ENCODE measurements at places on chromosomes 2 and 18.

DNA sequence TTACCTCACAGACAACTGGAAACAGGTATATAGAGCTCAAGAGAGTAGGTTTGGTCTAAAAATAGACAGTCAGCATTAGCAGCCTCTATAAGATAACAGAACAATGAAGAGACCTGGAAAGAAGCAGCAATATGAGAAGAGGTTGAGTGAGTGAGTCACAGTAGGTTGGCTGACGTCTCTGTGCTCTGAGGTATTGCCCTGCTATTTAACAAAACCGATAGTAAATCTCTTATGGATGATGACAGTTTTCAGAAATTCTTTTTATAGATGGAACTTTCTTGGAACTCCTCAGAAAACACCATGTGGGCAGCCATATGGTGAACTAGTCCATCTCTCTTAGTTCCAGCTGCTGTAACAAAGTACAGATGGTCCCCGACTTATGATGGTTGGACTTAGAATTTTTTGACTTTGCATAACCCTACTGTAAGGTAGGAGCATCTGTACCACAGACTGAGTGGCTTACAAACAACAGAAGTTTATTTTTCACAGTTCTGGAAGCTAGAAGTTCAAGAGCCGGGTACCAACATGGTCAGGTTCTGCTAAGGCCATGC lies 123.5 kb downstream of the MBD2 start:
- DNase-seq: no peak

DNA sequence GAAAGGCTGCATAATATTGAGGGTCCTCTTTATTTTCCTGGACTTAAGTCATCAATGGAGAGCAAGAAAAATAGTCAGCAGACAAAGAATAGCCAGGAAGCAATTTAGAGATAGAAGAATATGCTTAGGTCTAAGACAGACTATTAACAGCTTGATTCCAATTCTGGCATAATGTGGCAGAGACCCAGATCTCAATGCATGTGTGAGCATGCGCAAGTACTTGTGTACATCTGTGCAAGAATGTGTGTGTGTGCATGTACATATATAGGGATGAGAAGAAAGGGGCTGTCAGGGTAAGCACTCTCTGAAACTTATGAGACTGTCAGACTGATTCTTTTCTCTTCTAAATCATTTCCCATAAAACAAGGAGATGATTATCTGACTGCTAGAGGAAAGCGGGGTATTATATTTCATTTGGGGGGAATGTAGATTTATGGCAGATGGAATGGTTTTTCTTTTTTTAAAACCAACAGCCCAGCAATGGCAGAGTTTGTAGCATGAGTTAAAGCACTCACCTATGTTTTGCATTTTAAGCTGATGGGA lies 381.3 kb upstream of the SPRED2 start:
- no peak for DNase-seq

- no peak for DNase-seq
Measured at GRCh38 chr18:46893360-46893759, 23.9 kb downstream of the PIAS2 start.

GRCh38 chr18:48337053-48337452 lies 72.1 kb downstream of the ZBTB7C start:
- DNase-seq: no peak

- DNase-seq: no peak
Measured at GRCh38 chr2:197838036-197838435, 33.6 kb downstream of the PLCL1 start.

DNA sequence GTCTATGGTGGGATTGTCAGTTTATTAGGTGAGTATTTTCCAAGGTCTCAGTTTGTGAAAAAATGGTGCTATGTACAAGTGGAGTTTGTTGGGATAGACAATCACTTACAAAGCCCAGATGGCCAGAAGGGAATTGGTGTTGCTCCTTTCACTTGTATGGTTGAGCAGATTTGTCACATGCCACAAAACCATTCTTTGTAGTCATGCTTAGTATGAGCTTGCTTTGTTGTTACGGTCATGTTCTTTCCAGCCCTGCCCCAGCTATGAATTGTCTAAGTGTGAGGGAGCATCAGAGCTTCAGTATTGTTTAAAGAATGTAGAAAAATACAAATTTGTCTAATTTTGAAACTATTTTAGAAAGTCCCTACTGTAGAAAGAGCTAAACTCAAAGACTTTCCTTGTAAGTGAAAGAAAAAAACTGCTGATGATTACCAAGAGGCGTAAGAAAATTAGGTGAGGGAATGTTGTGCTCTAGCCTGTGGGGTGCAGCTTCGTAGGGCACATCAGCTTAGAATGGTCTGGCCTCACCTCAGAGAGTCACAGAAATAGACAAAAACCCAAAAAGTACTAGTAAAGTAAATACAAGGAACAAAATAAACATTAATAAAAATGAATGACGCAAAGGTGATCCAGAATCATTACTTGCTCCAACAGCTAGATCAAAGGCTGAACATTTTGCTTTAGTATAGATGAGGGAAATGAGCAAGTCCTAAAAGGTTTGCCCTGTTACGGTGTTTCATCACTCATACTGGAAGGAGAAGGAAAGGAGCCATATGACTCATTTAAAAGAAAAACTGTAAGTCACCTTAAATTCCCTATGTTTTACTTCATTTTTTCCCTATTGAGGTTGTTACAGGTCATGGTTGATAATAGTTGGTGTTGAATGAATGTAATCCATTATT lies 9.2 kb downstream of the TGIF1 start:
- no peak for DNase-seq

- DNase-seq: no peak
Measured at GRCh38 chr18:59576541-59577385, 120.5 kb downstream of the CCBE1 start.

DNA sequence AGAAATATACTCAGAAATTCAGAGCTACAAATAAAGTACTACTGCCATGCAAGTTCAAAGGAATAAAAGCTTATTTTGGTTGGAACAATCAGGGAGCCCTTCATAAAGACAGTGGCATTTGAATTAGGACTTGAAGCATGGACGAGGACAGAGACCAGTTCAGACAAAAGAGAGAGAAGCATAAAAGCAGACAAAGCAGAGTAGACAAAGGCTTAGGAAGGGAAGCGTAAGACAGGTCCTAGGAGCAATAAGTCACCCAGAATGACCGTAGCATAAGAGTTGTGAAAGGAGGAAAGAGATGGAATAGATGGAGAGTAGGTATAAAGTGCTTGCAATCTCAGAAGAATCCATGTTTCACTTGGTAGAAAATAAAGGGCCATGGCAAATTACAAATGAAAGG lies 14.0 kb downstream of the PDE1A start:
- DNase-seq: no peak

DNA sequence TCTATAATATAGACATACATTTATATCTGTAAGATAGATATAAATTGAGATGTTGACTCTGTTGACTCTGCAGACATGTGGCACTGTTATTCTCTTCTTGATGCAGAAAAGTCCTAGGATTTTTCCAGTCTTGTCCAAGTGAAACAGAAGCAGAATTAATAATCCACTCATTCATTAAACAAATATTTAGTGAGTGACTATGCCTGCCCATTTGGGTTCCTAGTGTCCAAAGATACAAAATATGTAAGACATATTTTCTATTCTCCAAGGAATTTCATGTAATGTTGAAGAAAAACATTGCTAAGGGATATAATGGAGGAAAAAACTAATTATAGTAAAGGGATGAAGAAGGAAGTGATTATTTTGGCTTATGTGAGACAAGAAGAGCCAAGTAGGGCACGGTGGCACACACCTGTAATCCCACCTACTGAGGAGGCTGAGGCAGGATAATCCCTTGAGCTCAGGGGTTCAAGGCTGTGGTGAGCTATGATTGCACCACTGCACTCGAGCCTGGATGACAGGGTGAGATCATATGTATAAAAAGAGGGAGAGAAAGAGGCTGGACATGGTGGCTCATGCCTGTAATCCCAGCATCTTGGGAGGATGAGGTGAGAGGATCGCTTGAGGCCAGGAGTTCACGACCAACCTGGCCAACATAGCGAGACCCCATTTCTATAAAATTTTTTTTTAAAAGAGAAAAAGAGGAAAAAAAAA lies 19.9 kb upstream of the PLEKHH2 start:
- DNase-seq: no peak

GRCh38 chr2:60354713-60355112 lies 198.7 kb downstream of the BCL11A start:
- no peak for DNase-seq

GRCh38 chr2:48991415-48992131 lies 162.7 kb downstream of the FSHR start:
- DNase-seq: no peak

DNA sequence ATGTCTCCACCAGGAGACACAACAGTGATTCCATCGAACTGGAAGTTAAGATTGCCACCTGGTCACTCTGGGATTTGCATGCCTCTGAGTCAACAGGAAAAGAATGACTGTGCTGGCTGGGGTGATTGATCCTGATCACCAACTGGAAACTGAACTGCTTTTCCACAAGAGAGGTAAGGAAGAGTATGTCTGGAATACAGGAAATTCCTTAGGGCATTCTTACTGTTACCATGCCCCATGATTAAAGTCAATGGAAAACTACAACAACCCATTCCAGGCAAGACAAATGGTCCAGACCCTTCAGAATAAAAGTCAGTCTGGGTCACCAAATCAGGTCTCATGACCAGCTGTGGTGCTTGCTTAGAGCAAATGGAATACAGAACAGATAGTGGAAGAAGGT lies 12.0 kb upstream of the DDX1 start:
- no peak for DNase-seq

DNA sequence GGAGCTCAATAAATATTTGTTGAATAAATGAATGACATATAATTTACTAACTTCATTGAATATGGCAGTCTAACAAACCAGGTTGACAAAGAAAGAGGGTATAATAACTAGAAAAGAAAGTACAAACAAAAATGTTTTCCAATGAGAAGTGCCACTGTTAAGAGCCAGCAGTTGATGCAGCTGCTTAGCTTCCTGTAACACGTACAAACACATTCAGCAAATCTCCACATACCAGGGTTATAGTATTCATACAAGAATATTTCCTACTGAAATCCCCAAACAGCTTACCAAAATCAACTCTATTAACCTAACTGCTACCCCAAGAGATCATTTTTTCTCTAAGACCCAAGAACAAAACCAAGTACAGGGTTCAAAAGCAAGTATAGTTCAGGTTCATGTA lies 77.7 kb downstream of the THADA start:
- no peak for DNase-seq

GRCh38 chr2:165185633-165186032 lies 18.2 kb downstream of the SCN3A start:
- no peak for DNase-seq

DNA sequence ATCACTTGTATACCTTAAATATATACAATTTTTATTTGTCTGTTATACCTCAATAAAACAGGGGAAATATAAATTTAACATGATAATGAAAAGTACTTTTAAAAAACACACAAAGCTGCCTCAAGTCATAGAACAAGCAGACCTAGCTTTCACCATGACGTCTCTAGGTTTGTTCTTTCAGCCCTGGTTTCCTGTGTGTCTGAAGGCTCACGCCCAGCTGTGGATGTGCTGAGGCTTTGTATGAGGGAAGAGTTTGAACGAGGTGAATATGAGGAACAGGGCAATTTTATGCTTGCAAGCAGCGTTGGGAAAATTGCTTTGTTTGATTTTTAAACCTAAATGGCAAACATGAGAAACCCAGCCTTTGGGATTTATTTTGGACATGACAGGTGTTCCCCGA lies 15.3 kb downstream of the SH3RF3 start:
- DNase-seq: no peak

GRCh38 chr18:5144629-5145028 lies 52.4 kb downstream of the AKAIN1 start:
- no peak for DNase-seq

DNA sequence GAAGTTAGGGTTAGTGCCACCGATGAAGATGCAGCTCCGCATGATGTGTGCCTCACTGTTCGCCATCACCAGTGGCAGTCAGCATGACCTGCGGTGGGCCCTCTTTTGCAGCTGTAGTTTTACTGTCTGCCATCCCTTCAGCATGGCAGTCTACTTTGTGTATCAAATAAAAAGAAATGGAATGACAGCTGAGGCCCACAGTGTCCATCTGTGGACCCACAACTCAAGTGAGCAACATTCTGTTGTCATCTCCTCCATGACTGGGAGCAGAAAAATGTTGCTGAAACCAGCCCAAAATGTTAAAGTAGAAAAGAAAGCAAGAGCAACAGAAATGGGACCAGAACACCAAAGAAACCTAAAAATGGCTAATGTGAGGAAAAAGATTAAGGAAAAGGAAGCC lies 128.7 kb downstream of the MEP1B start:
- DNase-seq: no peak

DNA sequence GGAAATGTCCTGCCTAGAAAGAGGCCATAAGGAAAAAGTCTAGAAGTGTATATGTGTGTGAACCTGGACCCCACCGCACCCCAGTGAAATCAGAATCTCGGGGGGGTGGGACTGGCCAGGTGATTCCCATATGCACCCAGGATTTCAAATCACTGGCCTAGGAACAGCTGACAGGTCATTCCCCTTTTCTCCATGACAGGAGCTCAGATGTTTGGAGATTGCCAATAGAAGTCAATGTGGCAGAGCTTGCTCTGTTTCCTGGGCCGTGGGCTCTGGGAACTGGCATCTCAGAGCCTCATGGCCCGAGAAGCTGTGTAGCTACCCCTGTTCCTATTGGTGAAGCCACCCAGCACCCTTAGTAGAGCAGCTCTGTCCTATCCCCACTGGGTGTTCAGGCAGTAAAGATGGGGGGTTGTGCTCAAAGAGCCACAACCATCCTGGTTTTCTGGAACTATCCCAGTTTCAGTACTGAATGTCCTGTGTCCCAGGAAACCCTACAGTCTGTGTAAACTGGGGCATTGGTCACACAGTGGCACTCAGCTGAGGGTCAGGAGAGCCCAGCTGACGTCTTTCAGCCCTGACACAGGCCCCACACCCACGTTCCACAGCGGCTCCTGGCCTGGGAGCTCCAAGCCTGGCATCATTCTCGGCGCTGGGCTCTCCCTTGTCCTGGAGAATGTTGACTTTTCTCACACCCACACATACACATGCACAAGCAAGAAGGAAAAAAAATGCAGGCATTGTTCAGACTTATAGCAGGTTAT lies 18.9 kb downstream of the GNLY start:
- no peak for DNase-seq

- DNase-seq: no peak
Measured at GRCh38 chr18:34023471-34023870, 201.2 kb downstream of the NOL4 start.

DNA sequence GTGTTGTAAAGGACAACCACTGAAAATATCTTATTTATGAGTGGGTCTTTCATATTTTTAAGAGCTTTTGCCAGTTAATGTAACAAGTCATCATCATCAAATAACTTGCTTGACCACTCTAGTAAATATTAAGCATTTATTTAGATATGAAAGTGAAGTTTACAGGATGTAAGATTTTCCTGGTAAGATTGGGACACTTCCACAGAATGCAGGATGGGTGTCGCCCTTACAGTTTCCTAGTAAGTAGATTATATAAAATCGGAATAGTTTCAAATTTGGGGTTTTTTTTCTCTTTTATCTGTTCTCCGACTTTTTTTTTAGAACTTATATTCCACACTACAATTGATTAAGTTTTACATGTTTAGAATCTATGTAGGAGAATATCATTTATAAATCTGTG lies 14.8 kb upstream of the SLC40A1 start:
- no peak for DNase-seq
